ENCODE measurements at places on chromosomes 12 and 14.

DNA sequence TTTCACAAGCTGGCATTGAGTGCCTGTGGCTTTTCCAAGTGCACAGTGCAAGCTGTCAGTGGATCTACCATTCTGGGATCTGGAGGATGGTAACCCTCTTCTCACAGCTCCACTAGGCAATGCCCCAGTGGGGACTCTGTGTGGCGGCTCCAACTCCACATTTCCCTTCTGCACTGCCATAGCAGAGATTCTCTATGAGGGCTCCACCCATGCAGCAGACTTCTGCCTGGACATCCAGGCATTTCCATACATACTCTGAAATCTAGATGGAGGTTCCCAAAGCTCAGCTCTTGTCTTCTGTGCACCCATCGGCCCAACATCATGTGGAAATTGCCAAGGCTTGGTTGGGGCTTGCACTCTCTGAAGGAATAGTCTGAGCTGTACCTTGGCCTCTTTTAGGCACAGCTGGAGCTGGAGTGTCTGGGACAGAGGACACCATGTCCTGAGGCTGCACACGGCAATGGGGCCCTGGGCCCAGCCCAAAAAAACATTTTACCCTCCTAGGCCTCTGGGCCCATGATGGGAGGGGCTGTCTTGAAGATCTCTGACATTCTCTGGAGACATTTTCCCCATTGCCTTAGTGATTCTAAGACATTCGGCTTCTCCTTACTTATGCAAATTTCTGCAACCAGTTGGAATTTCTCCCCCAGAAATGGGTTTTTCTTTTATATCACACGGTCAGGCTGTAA, 313.3 kb upstream of the SFSWAP start:
- DNase-seq, result no peak

GRCh38 chr12:108691998-108692808, 39.1 kb downstream of the CORO1C start:
- DNase-seq, result no peak

- DNase-seq, result no peak
Measured at GRCh38 chr14:92248696-92249095, 74.3 kb upstream of the SLC24A4 start.

DNA sequence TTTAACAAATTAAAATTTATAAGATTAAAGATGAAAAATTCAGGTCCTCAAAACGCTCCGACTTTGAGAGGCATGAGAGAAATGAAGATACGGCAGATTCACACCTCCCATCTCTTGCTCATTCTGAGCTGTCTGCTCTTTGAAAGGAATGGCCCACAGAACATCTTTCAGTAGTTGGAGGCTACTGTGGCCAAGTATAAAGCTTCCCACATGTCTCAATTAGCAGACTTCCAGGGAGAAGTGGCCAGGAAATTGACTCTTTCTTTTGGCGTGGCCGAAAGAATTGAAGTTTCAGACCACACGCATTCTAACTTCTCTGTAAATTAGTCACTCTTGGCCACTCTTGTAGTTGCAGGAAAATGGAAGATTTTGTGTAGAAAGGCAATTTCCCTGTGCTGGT, 129.2 kb downstream of the DIP2B start:
- no peak for DNase-seq

- no peak for DNase-seq
Measured at GRCh38 chr12:57237932-57238853, 8.7 kb downstream of the SHMT2 start.

DNA sequence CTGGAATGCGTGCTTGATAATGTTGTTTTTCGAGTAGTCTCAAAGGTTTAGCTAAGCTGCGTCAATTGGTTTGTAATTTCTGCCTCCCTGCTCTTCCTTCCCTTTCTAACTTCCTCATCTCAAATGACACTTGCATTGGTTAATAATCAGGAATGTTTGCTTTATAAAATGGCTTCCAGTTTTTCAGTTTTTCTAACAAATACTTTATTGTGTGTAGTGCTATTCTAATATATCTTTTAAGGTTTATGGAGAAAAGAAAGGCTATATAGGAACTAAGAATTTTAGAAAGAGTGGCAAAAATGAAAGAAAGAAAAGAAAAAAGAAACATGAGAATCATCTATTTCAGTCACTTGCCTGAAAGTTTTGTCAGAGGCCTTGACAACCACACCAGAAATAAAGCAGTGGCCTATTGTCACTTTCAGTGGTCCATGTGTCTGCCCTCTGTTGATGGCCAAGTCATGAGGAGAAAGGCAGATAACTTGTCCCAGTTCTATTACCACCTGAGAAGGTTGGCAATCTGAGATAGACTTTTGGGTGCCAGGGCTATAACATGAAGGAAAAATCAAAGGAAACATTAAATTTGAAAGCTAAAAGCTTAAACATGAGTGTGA, 221.9 kb upstream of the KITLG start:
- DNase-seq, result no peak

Measured in AG04449 (cell line).